Fibroblast of skin of back (primary cell): ENCODE measurements at places on chromosomes 4 and X.

- no peak for DNase-seq
Observed at GRCh38 chr4:178611062-178611461, 1168.8 kb upstream of the AGA start.

- no peak for DNase-seq
Observed at GRCh38 chr4:168151327-168151726, 59.0 kb downstream of the ANXA10 start.

- no peak for DNase-seq
Observed at GRCh38 chr4:54393243-54393642, 164.2 kb downstream of the PDGFRA start.

DNA sequence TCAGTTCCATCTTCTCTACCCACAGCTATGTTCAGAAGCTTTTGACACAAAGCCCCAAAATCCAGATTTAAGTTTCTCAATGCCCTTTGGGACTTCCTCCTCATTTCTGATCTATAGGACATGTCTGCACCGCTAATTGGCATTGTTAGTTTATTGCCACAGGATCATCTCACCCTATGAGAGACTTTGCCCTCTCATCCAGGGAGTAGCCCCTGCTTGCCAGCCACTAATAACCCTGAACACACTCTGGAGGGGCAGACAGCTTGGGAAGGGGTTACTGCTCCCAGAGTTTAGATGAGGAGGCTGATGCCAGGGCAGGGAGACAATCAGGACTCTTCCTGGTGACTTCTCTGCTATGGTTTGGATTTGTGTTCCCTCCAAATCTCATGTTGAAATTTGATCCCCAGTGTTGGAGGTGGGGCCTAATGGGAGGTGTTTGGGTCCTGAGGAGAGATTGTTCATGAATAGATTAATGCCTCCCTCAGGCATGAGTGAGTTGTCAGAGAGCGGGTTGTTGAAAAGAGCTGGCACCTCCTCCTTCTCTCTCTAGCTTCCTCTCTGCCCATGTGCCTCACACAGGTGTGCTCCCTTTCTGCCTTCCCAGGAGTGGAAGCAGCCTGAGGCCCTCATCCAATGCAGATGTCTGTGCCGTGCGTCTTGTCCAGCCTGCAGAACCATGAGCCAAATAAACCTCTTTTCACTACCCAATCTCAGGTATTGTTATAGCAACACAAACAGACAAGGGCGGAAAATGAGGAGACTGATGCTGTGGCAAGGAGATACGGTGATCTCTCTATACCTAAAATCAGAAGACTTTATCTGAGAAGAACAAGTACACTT lies 3.6 kb upstream of the SCARB2 start:
- no peak for DNase-seq

- DNase-seq: no peak
Observed at GRCh38 chrX:107452581-107452980, 3.1 kb downstream of the FRMPD3 start.

DNA sequence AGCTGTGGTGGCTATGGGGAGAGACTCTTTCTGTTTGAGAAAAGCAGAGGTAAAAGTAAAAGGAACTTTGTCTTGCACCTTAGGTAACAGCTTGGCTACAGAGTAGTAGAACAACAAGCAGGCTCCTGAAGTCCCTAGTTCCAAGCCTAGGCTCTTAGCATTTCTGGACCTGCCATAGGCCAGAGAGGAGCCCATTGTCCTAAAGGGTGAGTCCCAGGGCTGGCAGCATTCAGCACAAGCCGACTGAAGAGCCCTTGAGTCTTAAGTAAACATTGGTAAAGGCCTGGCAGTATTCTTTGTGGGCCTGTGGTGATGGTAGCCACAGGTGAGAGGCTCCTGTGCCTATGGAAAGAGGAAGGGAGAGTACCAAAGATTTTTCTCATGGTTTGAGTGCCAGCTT lies 38.2 kb downstream of the CSN3 start:
- DNase-seq: no peak

GRCh38 chrX:39941332-39941920 lies 156.3 kb downstream of the BCOR start:
- peak; percentile 75 for DNase-seq

GRCh38 chrX:40374486-40374885 lies 206.3 kb upstream of the ATP6AP2 start:
- no peak for DNase-seq

- DNase-seq: no peak
Observed at GRCh38 chrX:153773741-153774575, 6.9 kb upstream of the SRPK3 start.

GRCh38 chrX:112147206-112147605 lies 64.6 kb upstream of the TRPC5 start:
- DNase-seq: peak; percentile 0

DNA sequence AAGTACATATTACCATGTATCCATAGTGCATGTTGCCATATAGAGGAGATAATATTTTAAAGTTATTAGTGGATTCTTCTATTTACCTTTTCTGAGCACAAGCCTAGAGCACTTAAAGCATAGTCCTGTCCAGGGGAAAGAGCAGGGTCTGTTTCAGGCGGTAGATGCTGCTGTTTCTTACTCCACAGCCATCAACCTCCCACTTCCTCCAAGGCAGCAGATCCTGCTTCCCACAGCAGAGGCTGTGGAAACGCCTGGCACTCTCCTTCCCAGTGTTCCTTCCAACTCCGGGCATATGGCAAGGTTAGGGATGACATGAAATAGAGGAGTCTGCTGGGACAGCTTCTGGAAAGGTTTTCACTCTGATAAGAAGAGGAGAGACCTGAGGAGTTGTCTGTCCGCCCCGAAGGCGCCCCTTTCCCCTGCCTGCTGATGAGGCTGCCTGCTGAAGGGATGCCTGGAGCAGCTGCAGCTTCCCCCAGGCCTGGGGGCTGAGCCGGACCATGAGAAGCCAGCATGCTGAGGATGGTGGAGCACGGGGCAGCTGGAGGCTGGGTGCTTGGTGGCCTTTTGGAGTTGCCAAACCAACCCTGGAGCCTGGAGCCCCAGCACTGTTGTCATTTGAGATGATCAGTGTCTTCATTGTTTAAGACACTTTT lies 43.9 kb upstream of the SLC25A4 start:
- no peak for DNase-seq

DNA sequence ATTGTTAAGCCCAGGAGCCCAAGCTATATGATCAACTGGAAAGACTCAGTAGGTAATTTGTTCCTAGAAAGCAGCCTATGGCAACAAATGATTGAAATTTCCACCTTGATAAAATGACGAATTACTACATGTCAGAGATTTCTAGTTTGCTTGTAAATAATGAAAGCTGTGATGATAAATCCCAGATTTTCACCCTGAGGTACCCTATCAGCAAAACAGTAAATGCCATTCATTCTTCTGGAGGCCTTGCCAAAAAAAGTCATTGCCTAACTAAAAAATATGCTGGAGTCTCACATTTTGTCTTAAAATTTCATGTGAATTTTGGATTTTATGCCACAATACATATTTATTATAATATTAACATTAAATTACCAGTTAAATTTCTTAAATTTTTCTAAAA lies 71.3 kb downstream of the PPEF2 start:
- no peak for DNase-seq

DNA sequence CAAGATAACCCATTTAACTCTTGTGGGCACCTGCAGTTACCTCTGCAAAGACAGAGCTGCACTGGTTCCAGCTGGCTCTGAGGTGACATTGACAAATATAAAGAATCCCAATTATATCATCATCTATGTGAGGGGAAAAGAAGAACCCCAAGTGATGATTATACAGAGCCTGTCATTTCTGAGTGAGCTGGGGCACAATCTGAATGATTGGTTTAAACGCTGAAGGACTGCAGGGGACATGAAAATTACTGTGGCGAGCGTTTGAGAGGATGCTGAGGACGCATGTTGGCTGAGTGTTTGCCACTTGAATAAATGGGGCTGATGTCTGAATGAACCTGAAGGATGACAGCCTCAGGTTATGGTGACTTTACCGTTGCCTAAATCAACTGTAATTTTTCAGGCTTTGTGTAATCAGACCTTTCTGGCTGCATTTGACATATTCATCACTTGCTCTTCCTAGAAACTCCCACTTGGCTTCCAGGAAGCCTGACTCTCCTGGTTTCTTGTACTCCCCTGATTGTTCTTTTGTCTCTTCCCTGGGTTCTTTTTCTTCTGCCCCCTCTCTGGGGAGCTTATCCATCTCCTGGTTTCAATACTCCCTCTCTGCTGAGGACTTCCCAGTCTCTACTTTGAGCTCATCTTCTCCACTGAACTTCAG lies 4.1 kb upstream of the HSD17B10 start:
- DNase-seq: no peak

GRCh38 chr4:1172228-1172851 lies at the start of gene SPON2:
TSS of gene SPON2 (minus strand) at chr4:1172583.
- DNase-seq: no peak

DNA sequence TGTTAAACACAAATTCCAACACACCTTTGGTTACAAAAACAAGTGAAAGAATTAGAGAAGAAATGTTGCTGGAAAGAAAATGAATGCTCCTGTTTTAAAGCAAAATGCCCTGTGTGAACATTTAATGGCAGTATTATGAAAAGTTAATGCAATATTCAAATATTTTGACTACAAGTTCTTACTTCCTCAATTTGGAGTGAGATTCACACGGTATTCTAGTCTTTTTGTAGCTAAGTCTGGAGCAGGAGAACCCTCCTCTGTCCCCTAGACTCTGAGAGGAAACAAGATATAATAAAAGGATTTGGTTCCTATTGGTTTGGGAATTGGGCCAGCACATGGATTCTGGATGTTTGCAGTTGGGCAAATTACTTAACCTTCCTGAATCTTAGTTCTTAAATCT lies 12.7 kb downstream of the MAD2L1 start:
- no peak for DNase-seq

DNA sequence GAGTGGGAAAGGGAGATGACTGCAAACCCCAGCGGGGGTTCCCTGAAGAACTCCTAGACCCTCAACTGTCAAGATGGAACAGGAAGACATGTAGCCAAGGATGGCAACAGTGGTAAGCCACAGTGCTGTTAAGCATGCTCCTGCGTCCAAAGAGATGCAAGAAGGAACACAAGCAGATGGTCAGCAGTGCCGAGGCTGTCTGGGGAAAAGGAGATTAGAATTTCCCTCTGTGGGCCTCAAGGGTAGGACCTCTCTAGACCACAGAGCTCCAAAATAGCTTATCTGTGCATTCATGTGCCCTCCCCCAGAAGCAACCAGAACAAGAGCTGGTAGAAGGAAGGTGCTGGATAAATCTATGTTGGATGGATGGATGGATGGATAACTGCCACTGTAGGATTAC lies 82.0 kb upstream of the CPEB2 start:
- no peak for DNase-seq

- peak; percentile 91 for DNase-seq
Observed at GRCh38 chr4:142817442-142817841, 28.7 kb downstream of the INPP4B start.

DNA sequence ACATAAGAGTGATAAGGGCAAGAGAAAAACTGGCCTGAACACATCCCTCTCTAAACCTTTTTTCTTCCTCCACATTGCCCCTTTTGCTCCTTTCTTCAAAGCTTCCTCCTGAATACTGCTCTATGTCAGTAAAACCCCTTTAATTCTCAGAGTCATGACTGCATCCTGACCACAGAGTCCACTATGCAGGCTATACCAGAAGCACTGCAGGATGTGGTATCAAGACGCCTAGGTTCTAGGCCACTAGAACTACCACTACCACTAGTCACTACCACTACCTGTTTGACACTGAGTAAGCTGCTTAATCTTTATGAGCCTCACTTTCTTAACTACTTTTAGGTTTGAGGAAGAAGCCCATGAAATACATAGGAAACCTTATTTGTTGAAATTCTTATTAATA lies 38.7 kb downstream of the ARHGEF9 start:
- no peak for DNase-seq

DNA sequence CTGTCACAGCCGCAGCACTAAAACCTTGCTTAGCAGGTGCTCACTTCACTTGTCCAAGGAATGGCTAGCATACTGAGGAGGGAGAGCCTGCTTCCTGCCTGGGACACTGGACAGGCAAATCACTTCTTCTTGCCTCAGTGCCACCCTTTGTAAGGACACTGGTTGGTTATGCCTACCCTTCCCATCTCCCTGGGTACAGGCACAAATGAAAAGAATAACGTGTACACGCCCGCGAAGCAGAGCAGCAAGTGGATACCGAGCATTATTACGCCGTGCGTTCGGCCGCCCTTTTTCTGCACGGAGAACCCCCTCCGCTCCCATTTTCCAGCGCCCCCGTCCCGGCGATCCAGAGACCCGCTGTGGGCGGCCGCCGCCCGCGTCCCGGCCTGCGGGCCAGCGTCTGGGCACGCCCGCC lies 338 bp upstream of the KLHL2 start:
- DNase-seq: peak; percentile 13

GRCh38 chrX:64850371-64851082 lies 125.7 kb downstream of the ZC4H2 start:
- DNase-seq: no peak

DNA sequence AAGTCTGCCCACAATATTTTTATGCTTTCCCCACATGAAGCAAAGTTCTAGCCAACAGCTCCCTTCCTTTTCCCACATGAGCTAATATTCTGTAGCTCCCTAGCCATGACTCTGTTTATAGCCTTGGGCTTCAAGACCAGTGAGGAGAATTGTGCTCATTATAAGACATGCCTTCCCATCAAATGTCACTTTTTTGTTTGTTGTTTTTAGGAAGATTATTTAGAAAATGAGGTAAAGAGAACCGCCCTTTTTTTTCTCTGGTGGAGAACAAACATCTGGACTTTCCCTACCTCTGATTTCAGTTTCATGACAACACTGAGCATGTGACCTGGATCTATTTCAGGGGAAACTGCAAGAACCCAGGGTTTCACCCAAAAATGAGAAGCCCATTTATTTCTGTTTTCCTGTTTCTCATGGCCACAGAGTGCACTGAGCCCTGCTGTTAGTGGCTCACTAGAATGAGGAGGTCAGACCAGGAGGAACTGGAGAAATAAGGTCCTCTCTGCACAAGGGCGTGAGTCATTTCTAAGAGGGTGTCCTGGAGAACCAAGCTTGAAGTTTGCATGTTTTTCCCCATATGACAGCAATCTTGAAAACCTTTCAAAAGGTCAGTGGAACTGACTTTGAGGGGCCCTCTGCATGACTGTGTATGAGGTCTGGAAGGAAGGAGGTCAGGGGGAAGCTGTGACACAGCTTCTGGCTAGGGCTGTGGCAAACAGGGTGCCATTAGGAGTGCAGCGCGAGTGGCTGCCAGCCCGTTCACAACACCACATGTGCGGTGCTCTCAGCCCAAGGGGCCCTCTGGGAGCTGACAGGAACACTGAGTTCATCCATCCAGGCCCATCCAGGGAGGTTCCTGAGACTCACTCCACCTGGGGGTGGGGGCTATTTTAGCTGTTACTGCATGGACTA lies 55.2 kb downstream of the CHST7 start:
- peak; percentile 13 for DNase-seq

GRCh38 chr4:53919535-53919934 lies 144.9 kb downstream of the CHIC2 start:
- DNase-seq: no peak

DNA sequence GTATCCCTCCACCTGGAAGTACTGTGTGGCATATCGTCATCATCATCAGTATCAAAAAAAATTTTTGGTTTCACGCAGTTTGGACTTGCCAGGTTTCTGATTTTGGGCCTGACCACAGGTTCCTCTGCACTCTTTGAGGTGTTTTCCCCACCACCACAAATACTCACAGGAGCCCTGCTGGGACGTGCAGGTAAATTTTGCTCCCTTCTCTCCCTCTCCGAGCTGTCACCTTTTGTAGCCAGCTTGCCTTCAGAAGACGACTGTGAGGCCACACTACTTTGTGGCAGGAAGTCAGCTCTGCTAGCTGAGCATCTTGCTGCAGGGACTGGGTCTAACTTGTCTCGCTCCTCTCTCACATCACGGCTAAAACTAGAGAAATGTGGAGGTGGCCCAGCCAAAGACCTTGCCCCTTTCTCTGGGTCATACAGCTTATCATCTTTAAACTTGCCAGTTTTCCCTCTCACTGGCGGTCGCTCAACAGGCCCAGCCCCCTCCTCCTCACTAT lies 2.8 kb downstream of the PJA1 start:
- no peak for DNase-seq

- DNase-seq: no peak
Observed at GRCh38 chrX:37010496-37010895, 2.3 kb downstream of the FAM47C start.
